ENCODE measurements at places on chromosomes 7 and 10.

- no peak for DNase-seq
Measured at GRCh38 chr7:126569402-126569801, 683.3 kb downstream of the GRM8 start.

DNA sequence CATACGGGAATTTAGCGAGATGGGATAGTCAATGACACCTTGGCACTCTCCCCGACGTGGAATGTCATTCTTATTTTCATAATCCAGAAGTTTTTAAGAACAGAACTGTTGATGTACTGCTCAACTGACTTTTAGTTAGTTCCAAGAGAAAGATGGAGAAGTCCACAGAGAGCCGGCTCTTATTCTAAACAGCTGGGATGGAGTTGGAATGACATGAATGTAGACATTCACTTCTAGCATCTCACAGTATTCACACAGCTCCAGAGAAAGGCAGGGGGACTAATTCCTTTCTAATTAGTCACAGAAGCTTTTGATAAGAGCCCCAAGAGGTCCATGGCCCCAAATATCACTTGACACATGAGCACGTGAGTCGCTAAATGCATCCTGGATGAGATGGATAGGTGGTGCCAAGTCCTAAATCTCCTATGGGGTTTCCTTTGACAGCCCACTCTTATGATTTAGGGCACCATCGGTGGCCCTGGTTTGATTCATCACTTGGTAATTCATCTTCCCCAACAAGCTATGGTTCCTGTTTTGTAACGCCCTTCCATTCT is 420.3 kb upstream of the AUTS2 start:
- no peak for DNase-seq

- peak; percentile 14 for DNase-seq
Measured at GRCh38 chr7:22193450-22193983, 163.4 kb downstream of the RAPGEF5 start.

- no peak for DNase-seq
Measured at GRCh38 chr7:44290252-44290620, 35.2 kb downstream of the CAMK2B start.

DNA sequence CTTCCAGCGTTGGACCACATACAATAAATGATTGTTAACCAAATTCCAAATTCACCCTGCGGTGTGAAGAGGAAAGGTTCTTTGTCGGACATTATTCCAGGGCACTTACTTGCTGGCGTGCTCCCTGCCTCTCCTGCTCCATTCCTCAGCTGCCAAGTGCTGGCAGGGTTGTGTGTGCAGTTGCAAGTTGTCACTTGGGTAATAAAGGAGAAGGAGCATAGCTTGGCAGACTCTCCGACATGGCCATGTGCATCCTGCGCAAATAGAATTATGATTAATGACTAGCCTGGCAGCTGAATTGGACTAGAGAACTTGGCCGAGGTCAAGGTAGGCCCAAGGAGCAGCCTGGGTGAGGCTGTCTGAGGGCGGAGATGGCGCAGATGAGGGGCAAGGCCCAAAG is 92.3 kb upstream of the ELMO1 start:
- DNase-seq = no peak

GRCh38 chr7:102468478-102469350 is 3.9 kb downstream of the LRWD1 start:
- DNase-seq = no peak

- DNase-seq = peak; percentile 7
Measured at GRCh38 chr10:65358565-65358964, 1567.3 kb upstream of the LRRTM3 start.

DNA sequence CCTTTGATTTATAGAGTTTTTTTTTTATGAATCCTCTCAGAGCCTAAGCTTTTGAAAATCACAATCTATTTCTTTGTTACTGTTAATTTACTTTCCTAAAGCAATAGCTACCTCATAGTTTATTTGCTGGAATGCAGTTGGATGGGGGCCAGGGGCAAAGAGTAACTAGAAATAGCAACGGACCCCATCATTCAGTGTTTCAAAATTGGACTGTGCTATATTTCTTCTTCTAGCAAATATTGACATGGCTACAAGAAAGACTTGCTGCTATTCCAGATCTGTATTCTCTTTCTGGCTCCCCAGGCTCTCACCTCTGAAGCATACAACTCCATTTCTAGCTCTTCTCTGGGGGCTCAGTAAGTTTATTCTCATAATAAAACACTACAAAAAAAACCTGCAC is 661.6 kb upstream of the NRG3 start:
- DNase-seq = no peak

GRCh38 chr7:69714886-69715576 is 116.8 kb downstream of the AUTS2 start:
- no peak for DNase-seq

- DNase-seq = no peak
Measured at GRCh38 chr7:74101061-74101681, 17.6 kb downstream of the LIMK1 start.

DNA sequence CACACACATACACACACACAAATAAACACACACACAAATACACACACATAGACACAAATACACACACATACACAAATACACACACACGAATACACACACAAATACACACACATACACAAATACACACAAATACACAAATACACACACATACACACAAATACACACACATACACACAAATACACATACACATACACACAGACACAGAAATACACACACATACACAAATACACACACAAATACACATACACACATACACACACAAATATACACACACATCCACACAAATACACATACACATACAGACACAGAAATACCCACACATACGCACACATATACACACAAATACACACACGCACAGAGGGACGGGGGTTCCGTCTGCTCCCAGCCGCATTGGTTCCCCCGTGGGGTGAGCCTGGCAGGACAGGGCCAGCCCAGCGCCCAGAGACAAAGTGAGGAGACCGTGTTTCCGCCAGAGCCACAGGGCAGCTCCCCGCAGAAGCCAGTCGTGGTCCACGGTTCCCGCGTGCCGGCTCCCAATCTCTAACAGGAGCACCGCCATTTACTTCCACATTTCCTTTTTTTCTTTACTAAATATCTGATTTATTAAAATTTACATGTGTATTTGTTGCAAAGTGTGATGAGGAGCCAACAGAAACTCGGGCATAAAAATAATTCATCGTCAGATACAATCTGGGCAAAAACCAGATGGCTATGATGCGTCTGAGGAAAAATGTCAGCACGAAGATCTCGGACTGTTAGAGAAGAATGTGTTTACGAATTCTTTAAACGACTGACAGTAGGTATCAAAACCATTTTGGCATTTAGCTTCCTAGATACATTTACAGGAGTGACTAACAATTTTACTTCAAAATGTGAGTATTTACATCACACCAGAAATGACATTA is 3.1 kb upstream of the KNDC1 start:
- DNase-seq = peak; percentile 80

DNA sequence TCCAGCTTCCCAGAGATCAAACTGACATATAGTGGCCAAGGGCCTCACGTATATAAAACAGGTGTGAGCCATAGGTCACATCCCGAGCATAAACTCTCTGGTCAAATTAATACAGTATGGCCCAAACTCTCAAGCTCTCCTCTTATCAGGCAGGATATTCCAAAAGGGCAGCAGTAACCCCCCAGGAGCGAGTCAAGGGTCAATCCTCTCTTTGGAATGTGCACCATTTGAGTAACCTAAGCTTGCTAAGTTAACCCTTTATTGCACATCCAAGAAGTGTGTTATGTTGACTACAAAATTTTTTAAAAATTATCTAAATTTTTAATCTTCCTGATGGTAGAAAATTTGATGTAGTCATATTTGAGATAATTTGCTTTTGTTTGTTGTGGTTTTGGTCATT is 4.5 kb upstream of the TRIM24 start:
- no peak for DNase-seq

DNA sequence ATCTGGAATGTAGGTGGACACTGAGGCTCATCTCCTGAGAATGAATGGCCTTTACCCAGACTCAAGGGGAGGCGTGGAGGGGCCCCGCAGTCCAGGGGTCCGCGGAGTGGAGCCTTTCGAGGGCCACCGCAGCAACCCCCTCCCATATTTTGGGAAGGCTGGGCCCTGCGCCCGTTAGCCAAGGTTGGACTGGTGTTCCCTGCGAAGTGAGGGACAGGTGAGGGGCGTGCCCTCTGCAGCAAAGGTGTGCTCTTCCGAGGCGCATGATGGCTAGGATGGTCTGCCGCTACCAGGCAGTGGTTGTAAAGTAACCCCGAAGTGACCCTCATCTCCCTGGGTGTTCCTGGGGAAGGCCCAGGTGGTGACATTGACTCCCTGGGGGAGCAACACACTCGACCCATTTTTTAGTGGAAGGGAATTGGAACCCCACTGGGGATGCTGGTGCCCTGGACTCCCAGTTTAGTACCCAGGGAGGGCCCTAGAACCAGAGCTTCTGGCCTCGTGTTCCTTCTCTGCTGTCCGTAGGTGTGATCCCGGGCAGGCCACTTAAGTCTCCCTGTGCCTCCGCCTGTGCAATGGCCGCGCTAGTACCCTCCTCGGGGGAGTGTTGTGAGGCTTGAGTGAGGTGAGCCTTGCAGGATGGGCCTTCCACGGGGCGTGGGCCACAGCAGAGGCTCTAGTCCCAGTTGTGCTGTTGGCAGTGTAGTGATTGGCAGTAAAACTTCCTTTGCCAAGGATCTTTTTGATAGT is 779 bp downstream of the FAM241B start:
- no peak for DNase-seq

DNA sequence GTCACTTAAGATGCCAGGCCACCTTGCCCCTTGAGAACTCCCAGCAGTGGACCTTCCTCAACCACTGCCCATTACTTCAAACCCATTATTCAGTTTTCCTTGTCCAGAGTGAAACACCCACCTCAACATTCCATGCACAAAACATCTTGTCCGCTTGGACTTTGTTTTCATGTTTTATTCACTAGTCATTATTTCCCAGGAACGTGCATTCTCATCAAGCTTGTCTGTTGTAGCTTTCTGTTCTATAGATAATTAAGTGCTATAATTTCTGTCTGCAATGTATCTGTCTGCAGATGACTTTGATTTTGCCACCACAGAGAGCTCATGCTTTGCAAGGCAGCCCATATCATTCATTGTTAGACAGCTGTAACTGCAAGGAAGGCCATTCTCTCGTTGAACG is 117.4 kb downstream of the RAB18 start:
- no peak for DNase-seq

DNA sequence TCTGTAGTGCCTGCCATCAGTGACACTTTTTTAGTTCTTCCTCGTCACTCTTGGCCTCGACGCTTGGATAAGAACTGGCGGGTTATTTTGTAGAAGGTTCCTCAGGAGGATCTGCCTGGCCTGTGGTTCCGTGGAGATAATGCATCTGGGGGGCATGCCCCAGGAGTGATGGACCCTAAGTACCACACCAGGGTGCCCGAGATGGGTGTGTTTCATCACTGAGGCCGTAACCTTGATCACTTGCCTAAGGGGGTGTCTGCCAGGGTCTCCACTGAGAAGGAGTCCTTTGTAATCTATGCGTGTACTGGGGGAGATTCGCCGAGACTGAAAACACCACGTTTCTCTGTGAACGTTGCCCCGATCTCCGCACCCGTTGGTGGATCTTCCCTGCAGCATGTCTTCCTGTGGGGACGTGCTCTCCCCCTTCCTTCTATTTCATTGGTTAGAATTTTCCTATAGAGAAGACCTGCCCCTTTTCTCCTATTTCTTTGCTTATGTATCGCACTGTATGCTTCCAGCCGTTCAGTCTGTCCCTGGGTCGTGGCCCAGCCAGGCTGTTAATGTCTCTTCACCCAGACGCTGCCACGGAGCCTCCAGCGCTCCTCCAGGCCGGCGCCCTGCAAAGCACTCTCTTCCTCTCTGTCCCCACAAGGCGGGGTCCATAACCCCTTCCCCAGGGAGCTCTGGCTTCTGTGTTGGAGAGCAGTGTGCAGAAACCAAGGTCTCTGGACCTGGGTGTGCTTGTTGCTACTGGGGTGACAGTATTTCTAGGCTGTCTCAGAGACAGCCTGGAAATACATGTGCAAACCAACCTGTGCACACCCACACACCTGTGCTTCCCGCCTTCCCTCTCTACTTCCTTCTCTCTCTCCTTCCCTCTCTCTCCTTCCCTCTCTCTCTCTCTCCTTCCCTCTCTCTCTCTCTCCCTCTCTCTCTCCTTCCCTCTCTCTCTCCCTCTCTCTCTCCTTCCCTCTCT is 14.4 kb upstream of the DPYSL4 start:
- DNase-seq = no peak

- no peak for DNase-seq
Measured at GRCh38 chr10:17766731-17767130, 14.7 kb downstream of the TMEM236 start.

GRCh38 chr10:16242446-16242845 is 194.4 kb upstream of the PTER start:
- no peak for DNase-seq

DNA sequence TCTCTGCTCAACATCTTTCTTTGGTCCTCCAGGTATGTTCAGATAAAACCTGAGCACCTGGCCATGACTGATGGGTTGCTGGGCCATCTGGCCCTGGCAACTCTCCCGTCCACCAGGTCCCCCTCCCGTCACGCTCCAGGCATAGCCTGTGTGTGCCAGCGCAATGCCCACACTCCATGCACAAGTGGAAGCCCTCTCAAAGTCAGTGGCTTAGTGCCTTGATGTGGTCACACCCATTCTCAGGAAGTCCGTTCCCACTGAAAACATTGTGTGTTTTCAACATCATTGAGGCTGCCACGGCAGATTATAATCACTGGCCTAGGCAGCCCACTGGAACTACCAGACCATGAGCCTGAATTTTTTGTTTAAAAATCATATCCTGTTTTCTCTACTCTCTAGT is 170.6 kb upstream of the LANCL2 start:
- no peak for DNase-seq

DNA sequence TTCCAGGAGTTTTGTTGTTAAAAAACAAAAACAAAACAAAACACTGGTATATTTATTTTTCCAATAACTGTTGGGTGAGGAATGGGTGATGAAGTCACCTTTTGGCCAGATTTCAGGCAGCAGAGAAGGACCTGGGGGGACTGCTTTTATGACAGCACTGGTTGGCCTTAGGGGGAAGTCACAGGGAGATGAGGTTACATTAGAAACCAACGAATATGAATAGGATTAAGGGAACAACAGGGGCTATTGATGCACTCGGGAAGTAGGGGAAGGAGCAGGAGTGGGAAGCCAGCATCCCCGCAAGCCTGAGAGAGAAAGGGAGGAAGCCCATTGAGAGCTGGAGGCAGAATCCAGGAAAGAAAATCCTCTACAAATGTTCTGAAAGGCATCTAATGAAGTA is 958.4 kb downstream of the TYW1 start:
- DNase-seq = no peak

- no peak for DNase-seq
Measured at GRCh38 chr10:122877264-122877663, 2.1 kb downstream of the FAM24B start.

DNA sequence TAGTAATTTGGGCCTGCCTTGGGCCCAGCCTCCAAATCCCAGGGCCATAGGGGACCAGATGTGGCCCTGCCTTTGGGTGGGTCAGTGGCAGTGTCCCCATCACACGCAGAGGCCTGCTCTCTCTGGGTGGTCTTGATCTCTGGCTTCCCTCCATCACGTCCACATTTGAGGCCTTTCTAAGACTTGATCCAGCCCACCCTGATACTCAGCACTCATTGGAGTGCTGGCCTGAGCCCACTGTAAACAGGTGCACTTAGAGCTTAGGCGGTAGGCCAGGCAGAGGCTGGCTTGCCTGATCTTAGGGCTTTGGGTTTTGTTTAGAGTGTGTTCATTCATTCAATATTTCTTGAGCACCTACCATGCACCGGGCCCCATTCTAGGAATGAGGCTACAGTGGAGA is 52.6 kb downstream of the TBATA start:
- DNase-seq = no peak

Data from amniotic epithelial cell (primary cell).